ENCODE measurements at places on chromosomes 5 and 9. TPM values are rescaled to one million over a fixed set of nuclear protein-coding genes. Genes with fewer than 3 reads are reported as not detected.

- no peaks in the 10 kb centered on the region for H3K36me3 ChIP-seq
- H3K27me3 ChIP-seq = no peaks in the 10 kb centered on the region
- no peaks in the 10 kb centered on the region for H3K4me1 ChIP-seq
- no peak for DNase-seq
- H3K4me3 ChIP-seq = no peak overlapping the region
- H3K27ac ChIP-seq = no peak overlapping the region
Observed at GRCh38 chr5:136712628-136713027, 347.3 kb upstream of the TRPC7 start.

DNA sequence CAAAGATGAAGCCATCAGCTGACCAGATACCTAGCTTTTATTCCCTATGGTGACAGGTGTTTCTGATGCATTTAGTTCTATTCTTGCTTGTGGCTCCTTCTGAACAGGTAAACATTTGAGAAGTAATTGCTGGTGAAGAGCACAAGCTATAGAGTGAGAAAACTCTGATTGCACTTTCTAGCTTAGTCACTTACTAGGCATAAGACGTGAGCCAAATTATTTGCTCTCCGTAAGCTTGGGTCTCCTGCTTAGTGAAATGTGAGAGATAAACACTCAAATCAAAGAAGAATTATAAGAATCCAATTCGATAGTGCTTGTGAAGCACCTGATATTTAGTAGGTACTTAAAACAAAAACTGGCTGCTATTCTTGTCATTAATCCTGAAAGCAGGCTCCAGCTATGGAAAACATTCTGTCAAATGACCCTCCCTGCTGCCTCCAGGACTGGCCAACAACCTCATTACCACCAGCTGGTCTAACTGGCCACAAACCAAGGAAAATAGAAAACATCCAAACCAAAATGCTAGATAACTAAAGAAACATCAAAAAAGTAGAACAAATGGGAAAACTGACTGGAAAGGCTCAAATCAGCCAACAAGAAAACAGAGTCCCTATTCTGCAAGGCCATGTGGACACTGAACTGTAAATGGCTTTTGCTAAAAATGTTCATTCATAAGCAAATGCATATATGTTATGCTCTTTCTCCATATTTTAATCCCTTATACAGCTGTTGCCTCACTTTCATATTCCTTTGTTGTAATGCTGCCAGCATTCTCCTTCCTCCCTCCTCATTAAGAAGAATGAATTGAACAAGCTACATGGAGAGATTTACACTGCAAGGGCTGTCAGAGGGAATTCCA lies 616.1 kb downstream of the DTWD2 start:
- no peaks in the 10 kb centered on the region for H3K4me1 ChIP-seq
- H3K36me3 ChIP-seq = no peaks in the 10 kb centered on the region
- H3K27me3 ChIP-seq = no peaks in the 10 kb centered on the region
- no peak overlapping the region for H3K4me3 ChIP-seq

GRCh38 chr5:118544887-118545449 lies 443.4 kb downstream of the DTWD2 start:
- no peak for DNase-seq
- H3K4me3 ChIP-seq = no peak overlapping the region
- H3K4me1 ChIP-seq = no peaks in the 10 kb centered on the region
- H3K27ac ChIP-seq = no peak overlapping the region
- no peaks in the 10 kb centered on the region for H3K36me3 ChIP-seq
- H3K27me3 ChIP-seq = no peaks in the 10 kb centered on the region

- H3K36me3 ChIP-seq = no peaks in the 10 kb centered on the region
- H3K4me3 ChIP-seq = no peak overlapping the region
- H3K27ac ChIP-seq = no peak overlapping the region
- no peaks in the 10 kb centered on the region for H3K4me1 ChIP-seq
- H3K27me3 ChIP-seq = no peaks in the 10 kb centered on the region
Observed at GRCh38 chr5:74326571-74327338, 313.8 kb downstream of the ENC1 start.

GRCh38 chr9:112867275-112867991 lies 23.2 kb downstream of the SLC46A2 start:
- H3K4me3 ChIP-seq = no peak overlapping the region
- H3K36me3 ChIP-seq = peaks cover 8% of the 10 kb centered on the region
- H3K27ac ChIP-seq = no peak overlapping the region
- DNase-seq = no peak
- H3K27me3 ChIP-seq = no peaks in the 10 kb centered on the region
- peaks cover 14% of the 10 kb centered on the region for H3K4me1 ChIP-seq

DNA sequence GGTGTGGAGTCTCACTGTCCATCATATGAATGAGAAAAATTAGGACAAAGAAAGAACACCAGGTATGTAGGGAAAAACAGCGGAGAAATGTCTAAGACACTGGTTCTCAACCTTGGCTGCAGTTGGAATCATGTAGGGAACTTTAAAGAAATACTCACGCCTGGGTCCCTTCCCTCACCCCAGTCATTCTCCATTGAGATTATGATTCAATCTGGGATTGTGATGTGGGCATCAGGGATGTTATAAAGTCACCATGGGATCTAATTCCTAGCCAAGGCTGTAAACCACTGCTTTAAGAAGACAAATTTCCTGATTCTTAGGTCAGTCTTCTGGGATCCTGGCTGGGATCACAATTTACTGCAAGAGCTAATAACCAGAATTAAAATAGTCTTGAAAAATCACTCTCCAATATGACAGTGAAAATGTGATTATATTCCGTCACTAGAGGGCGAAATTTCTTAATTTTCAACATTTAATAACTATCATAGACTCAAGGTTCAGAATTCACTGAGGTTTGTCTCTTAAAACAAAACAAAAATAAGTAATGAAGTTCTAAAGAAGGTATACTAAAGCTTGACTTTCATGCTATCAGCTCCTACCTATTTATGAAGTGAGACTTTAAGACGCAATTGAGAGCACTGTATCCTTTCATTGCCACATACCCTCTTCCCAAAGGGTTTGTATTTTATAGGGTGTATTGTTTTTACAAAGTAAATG lies 60.5 kb downstream of the GLDC start:
- no peaks in the 10 kb centered on the region for H3K4me1 ChIP-seq
- no peak for DNase-seq
- H3K36me3 ChIP-seq = no peaks in the 10 kb centered on the region
- no peak overlapping the region for H3K27ac ChIP-seq

DNA sequence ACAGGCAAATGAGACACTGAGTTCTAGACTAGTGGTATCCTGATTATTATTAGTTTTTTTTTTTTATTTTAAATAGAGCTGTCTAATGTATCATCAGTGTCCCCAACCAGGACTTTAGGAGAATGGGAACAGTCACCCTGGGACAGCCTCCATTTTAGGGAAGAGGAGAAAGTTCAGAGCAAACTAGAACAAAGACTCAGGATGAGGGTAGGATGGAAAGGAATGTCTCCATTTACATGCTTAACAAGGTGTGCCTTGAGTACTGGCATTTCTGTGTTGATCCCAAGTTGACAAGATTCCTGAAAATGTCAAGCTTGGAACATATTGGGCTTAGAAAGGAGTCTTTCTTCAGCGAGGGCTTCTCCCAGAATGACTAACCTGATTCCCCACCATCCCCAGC lies 223.5 kb downstream of the ARRDC3 start:
- H3K4me3 ChIP-seq = no peak overlapping the region
- no peaks in the 10 kb centered on the region for H3K36me3 ChIP-seq
- DNase-seq = no peak
- no peaks in the 10 kb centered on the region for H3K27me3 ChIP-seq
- H3K27ac ChIP-seq = no peak overlapping the region

DNA sequence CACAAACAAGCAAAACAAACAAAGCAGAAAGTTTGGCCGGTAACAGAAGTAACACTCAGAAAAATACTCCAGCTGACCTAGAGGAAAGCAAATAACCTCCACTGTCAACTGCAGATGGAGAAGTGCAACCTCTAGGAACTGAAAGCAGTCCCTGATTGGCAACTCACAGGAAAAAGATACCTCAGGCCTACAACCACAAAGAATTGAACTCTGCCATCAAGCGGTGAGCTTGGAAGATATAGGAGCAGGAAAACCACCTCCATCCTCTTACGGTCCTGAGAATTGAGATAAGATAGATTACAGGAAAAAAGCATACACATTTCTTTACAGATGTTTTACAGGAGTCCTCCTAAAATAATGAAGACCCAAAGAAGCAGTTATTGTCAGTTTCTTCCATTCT lies 184.5 kb downstream of the PDZD2 start:
- no peaks in the 10 kb centered on the region for H3K4me1 ChIP-seq
- no peak overlapping the region for H3K4me3 ChIP-seq
- H3K27me3 ChIP-seq = no peaks in the 10 kb centered on the region
- no peak overlapping the region for H3K27ac ChIP-seq
- no peaks in the 10 kb centered on the region for H3K36me3 ChIP-seq

DNA sequence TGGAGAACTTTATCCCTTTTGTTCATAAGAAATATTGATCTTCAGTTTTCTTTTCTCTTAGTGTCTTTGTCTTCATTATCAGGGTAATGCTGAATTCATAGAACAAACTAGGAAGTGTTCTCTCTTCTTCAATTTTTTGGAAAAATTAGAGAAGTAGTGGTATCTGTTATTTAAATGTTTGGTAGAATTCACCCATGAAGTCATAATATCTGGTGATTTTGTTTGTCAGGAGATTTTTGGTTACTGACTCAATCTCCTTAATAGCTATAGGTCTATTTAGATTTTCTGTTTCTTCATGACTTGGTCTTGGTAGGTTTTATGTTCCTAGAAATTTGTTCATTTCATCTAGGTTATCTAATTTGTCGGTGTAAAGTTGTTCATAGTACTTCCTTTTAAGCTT lies 45.4 kb upstream of the STARD4 start:
- no peak overlapping the region for H3K27ac ChIP-seq
- no peaks in the 10 kb centered on the region for H3K4me1 ChIP-seq
- H3K36me3 ChIP-seq = no peaks in the 10 kb centered on the region
- H3K4me3 ChIP-seq = no peak overlapping the region

DNA sequence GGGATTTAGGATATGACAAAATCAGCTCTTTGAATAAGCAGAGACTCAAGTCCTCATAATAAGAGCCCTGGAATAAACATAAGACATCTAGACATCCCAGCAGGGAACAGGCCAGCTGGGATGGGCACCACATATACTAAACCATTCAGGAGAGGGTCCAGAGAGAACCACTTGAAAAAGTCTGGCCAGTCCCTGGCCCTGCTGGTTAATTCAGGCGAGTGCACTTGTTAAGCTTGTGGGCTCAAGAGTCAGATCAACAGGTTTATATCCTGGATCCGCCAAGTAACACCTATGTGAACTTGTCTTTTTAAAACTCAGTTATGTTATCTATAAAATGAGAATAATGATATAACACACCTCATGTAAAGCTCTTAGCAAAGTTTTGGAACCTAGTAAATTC lies 63.3 kb downstream of the CAVIN4 start:
- H3K27ac ChIP-seq = no peak overlapping the region
- H3K27me3 ChIP-seq = no peaks in the 10 kb centered on the region
- no peaks in the 10 kb centered on the region for H3K4me1 ChIP-seq
- H3K4me3 ChIP-seq = no peak overlapping the region

DNA sequence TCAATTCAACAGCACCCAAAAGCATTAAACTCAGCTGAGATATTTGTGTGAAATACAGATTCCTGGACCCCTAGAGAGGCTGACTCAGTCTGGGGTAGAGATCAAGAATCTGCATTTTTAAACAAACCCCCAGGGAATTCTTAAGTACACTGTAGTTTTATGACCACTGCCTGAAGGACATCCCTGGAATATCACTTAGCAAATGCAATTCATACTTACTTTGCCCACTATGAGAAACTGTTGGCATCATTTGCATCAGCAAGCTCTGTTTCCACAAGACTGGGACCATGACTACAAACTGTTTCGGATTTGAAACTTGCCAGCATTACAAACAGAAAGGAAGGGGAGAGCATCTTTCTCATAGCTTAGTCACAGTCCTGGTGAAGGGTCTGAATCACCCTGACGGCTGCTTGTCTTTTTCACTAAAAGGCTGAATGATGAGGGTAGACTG lies 63.7 kb downstream of the MLLT3 start:
- peaks cover 30% of the 10 kb centered on the region for H3K4me1 ChIP-seq
- DNase-seq = no peak
- no peak overlapping the region for H3K4me3 ChIP-seq
- no peaks in the 10 kb centered on the region for H3K36me3 ChIP-seq
- no peaks in the 10 kb centered on the region for H3K27me3 ChIP-seq

DNA sequence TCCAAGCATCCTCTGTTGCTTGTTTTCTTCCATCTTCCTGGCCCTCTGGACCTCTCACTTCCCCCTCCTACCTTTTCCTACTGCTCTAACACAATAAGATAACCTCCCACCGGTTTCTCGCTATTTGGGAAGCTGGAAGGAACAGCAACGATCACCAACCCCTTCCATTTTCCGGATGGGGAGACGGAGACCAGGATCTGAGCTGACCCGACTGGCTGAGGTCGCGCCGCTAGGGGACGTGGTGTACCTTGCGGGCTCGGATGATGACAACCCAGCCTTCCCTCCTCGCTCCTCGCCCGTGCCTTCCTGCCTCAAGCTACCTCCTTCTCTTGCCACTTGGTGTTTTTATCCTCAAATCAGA lies 1.9 kb downstream of the LPAR1 start:
- DNase-seq = no peak
- no peaks in the 10 kb centered on the region for H3K36me3 ChIP-seq
- H3K27me3 ChIP-seq = no peaks in the 10 kb centered on the region

GRCh38 chr9:108991479-108991878 lies 21.8 kb downstream of the CTNNAL1 start:
- H3K4me3 ChIP-seq = no peak overlapping the region
- no peaks in the 10 kb centered on the region for H3K27me3 ChIP-seq
- H3K36me3 ChIP-seq = no peaks in the 10 kb centered on the region
- H3K4me1 ChIP-seq = peaks cover 2% of the 10 kb centered on the region

- H3K4me3 ChIP-seq = no peak overlapping the region
- DNase-seq = no peak
- H3K27me3 ChIP-seq = no peaks in the 10 kb centered on the region
- no peak overlapping the region for H3K27ac ChIP-seq
- H3K4me1 ChIP-seq = peaks cover 9% of the 10 kb centered on the region
Observed at GRCh38 chr9:113690055-113690740, 185.9 kb upstream of the ZNF618 start.

Gene SOHLH1
- not detected for total RNA-seq

Gene SMIM33
- not detected for total RNA-seq

Gene SLC22A4
- 1.7 TPM for total RNA-seq

Gene PCDHGC4
- total RNA-seq = 4.9 TPM

Gene TICAM2
- 0.98 TPM for total RNA-seq

Gene STXBP1
- total RNA-seq = 56.2 TPM

Gene NTNG2
- total RNA-seq = 0.98 TPM

Gene LCN6
- 17.9 TPM for total RNA-seq

Gene RAB3C
- total RNA-seq = 2.5 TPM

Gene CD72
- 5.6 TPM for total RNA-seq

Gene MEIKIN
- not detected for total RNA-seq
